SW 1271 (cell line): ENCODE measurements at places on chromosomes 13 and 19.

GRCh38 chr19:20969898-20970297 lies 46.8 kb downstream of the ZNF85 start:
- no peak for DNase-seq

DNA sequence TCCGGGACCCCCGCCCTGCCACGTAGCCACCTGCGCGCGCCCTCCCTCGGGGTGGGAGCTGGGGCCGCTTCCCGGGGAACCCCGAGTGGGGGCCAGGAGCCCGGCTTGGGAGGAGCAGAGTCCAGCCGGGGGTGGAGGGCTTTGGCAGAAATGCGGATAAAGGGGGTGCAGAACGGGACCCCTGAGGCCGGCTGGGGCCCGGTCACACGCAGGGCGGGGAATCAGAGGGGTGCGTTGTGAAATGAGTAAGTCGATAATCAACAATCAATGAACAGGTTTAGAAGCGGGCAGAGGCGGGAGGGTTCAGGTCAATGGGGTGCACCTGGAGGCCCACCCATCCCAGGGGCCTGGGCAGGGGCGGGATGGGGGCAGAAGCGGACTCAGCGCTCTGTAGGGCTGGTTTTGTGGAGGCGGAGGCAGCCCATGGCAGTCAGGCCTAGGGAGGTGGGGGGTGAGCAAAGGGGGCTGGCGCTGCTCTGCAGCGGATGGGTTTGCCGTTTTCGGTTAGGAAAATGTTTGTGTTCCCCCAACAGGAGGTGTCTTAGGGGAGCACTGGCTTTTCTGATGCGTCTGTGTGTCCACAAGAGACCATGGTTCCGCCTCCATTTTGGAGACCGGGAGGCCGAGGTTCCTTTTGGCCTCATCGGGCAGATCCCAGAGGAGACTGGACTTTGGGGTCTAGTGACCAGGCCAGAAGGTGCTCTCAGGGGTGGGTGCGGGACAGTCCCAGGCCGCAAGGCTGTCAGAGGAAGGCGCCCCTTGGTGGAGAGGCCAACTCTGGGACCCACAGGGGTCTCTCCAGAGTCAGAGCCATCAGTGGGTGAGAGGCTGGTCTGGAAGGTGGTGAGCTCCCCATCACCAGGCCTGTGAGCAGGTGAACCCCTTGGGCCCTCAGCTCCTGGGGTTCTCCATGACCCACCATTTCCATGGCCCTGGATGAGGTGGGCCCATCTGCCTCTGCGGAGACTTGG lies 683 bp upstream of the DIRAS1 start:
- no peak for DNase-seq

DNA sequence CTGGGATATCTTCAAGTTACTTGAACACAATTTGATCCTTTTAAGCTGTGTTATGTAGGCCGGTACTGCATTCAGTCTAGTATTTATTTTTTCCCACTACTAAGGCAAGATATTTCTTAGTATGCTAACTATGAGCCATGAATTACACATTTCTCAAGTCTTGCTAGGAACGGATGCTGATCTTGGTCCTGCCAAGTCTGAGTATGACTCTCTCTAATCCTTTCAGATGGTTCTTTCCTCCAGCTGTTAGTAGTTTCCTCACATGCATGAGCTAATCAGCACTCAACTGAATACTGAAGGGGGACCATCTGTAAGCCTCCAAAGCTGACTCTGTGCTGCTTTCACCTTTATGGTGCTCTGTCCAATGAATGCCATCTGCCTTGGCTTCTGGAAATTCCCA lies 460.3 kb downstream of the KCTD12 start:
- no peak for DNase-seq

GRCh38 chr13:74560325-74560724 lies 426.1 kb upstream of the KLF12 start:
- DNase-seq = no peak

DNA sequence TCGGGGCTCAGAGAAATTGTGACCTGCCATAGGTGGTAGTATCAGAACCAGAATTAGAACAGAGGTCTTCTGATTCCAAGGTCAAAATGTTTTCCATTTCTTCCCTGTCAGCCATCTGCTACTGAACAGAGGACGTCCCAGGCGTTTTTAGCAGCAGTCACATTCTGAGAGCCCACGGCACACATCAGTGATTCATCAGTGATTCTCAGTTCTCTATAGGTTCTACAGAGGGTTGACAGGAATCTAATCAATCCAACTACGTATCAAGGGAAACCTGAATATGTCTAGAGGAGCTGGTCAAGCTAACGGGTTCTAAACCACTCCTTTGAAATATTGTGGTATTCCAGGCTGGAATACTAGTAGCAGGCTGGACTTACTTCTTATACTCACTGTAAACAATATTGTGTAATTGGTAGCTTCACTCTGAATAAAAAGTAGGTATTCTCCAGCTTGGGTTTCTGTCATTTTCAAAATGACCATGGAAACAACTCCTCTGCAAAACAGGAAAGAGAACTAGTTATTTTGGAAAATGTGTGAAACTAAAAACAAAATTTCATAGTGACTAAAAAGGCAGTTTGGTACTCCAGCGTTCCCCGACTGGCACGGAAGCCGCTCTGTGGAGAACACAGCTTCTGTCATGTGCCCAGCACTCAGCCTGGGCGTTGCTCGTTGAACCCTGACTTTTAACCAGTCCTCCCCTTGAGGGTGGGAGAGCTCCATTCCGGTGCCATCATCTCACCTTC lies 43.2 kb downstream of the FLT3 start:
- no peak for DNase-seq

DNA sequence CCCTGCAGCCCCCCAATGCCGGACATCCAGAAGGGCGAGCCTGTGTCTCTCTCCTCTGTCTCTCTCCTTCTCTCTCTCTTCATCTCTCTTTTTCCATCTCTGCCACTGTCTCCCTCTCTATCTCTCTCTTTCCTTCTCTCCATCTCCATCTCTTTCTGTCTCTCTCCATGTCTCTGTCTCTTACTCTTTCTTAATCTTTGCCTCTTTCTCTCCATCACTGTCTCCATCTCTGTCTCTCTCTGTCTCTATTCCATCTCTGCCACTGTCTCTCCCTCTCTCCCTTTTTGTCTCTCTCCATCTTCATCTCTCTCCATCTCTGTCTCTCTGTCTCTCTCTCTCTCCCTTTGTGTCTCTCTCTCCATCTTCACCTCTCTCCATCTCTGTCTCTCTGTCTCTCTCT lies 25.7 kb upstream of the TCF3 start:
- DNase-seq = no peak
